EL (cell line): ENCODE measurements at places on chromosomes 2 and 18.

DNA sequence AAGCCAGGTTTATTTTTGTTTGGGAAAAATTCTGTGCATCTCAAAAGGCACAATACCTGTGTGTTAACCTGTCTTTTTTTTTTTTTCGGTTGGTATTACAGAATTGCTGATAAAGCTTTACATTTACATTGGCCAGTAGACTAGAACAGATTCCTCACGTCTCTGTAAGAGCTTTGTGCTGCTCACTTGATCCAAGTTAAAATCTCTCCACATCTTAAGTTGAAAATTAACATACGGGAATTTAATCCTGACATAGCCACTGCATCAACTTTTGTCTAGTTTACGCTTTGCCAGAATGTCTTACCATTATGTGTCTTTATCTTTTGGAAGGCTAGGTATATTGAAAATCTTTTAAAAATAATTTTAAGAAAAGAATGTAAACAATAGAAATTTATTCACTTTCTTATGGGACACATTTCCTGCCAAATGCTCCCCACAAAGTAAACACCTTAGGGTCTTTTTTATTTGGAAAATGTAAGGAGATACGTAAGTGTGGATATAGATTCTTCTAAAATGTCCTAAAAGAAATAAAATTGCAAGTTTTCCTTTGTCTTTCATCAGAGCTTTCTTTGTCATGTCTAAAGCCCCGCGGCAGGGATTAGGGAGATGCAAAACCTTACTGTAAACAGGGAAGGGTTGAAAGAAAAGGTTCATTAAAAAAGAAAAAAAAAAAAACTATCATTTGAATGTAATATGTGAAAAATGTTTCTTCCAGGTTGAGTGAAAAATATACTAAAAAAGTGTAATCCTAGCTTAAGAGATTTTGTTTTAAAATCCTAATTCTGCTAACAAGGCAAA lies 912.8 kb downstream of the NRXN1 start:
- no peak for DNase-seq

- DNase-seq = no peak
These were observed 11.9 kb upstream of the NT5DC4 start for GRCh38 chr2:112708968-112709367.

- no peak for DNase-seq
These were observed 45.7 kb downstream of the ANKMY1 start for GRCh38 chr2:240512109-240512485.

DNA sequence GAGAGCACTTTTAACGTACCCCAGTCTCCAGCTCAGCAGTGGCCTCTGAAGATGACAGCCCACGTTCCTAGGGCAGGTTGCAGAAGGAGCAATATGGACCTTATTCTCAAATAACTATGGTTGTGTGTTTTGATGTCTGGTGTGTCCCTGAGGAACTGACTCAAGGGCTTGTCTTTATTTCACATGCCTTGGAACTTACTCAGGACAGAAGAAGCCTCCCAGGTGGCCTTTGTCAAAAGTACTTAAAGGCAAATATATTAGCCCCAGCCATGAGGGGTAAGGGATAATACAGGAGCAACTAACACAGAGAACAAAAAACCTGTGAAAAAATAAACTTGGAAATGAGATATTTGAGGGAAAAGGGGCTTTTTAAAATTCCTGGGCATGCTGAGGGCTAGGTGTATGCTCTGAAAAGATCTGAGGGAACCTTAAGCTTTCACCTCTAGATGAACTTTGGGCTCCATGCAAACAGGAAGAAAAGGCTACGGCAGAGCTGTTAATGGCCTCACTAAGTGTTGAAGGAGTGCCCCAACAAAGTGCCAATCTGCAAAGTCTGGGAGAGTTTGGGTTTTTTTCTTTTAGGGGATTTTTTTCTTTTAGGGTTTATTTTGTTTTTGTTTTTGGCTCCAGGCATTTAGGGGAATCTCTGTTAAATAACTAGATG lies 40.3 kb downstream of the SRBD1 start:
- peak; percentile 24 for DNase-seq

- DNase-seq = no peak
These were observed 133.1 kb downstream of the MREG start for GRCh38 chr2:215879977-215880940.

DNA sequence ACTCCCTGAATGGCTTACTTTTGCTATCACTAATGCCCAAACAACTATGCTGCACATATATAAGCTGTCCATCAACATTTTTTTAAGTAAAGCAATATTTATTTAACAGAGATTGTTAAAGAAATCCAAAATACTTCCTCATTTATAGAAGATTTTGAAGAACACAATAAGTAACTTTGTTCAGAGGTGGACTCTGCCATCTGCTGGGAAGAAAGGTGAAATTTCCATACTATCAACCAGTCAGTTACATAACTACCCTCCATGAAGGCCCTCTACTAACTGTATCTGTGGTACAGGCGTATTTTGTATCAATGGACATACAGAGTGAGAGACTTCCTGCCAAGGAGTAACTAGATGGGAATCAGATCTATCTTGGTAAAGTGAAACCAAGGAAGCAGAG lies 106.0 kb downstream of the DTNB start:
- DNase-seq = peak; percentile 47

DNA sequence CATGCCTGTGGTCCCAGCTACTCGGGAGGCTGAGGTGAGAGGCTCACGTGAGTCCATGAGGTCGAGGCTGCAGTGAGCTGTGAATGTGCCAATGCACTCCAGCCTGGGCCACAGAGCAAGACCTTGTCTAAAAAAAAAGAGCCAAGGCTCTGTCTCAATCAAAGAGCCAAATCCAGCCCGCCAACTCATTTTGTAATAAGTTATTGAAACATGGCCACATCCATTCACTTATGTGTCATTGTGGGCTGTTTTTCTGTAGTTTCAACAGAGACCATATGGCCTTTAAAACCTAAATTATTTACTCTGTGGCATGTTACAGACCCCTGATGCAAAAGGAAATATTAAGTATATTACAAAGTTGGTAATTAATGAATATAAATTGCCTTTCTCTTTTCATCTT lies 60.8 kb downstream of the GPR39 start:
- no peak for DNase-seq

DNA sequence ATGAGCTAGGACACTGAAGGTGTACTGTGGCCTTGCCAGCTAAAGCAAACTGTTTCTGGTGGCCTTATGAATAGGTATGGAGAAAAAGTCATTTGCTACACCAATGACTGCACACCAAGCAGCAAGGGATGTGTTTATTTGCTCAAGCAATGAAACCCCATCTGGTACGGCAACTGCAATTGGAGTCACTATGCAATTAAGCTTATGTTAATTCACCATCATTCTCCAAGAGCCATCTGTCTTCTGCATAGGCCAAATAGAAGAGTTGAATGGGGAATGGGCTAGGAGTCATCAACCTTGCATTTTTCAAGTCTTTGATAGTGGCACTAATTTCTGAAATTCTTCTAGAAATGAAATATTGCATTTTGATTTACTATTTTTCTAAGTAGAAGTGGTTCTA lies 372.0 kb downstream of the KCNJ3 start:
- no peak for DNase-seq

DNA sequence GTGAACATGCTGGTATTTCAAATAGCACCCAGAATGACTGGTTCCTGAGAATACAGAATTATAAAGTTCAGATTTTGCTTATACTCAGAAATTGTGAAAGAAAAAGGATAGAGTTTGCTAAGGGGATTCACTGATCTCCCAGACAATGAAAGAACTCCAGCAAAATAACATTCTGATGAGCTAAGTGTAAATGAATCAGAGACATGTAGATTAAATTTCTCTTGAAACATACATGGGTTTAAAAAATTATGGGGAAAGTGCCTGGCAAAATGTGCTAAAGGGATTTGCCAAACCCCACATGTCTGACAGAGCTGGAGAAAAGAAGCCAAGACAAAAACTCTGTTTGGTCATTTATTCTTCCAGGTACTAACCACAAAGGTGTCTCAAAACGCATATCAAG lies 116.3 kb downstream of the FTCDNL1 start:
- no peak for DNase-seq

DNA sequence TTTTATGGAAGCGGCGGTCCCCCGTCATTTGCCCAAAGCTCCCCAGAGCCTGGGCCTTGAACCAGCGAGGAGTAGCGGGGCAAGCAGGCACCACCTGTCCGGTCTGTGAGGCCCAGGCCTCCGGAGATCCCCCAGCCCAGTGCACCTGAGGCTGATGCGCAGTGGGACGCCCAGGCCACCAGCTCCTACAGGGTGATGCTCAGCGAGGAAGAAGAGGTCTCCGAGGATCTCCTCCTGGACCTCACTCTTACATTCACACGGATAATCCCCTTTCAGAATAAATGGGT lies 220.2 kb downstream of the NDUFA10 start:
- no peak for DNase-seq

DNA sequence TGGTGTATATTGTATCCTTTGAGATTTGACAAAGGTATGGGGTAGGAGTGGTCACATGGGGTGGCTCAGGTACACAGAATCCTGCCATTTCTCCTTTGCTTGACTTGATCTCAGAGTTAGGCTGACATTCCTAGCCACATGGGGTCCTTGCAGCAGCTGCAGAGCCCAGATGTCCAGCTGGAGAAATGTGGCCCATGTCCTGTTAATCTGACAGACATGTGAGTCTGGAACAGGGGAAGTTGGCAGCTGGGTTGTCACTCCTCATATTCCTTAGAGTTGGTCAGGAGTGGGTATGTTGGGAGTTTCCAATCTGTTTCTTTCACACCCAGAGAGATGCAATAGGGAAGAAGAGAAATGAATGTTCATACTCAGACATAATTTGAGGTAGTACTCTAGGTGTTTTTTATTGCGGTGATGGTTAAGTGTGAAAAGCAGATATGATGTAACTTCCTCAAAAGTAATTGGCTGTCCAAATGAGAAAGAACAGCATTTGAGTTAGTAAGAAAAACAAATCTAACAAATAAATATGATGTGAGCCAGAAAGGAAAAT lies 402.6 kb upstream of the MEIS1 start:
- no peak for DNase-seq

DNA sequence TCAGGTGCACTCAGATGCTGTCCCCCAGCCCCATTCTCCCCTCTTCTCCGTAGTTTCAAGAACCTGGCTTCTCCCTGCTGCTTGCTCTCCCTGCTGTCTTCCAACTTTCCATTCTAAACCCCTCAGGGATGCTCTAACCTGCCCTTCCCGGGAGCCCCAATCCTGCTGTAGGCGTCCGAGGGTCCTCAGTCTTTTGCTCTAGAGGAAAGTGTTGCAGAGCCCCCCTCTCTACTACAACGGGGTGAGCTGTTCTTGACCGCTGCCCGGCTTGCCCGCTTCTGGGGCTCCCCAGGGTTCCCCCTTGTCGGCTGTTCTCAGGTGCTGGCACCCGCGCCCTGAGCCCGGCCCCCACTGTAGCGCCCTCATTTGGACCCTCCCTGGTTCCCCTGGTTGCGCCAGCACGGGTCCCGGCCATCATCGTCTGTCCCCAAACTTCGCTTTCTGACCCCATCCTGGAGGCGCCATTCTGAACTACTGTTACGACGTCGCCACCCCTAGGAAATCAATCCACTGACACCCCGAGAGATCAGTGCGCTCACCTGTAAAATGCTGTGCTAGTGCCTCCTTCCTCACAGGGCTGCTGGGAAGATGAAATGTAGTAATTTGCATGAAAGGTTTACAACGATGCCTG lies 31.9 kb upstream of the REG3G start:
- no peak for DNase-seq

GRCh38 chr2:176643646-176644045 lies 374.4 kb downstream of the MTX2 start:
- peak; percentile 26 for DNase-seq

GRCh38 chr18:9775178-9775577 lies 67.1 kb downstream of the RAB31 start:
- DNase-seq = peak; percentile 5

GRCh38 chr18:58867281-58867961 lies 2.7 kb downstream of the ZNF532 start:
- DNase-seq = no peak

- peak; percentile 67 for DNase-seq
These were observed 28.8 kb upstream of the WDR75 start for GRCh38 chr2:189412330-189412953.

GRCh38 chr2:29347774-29348461 lies 232.7 kb downstream of the CLIP4 start:
- DNase-seq = no peak

- no peak for DNase-seq
These were observed 392.7 kb upstream of the SLC8A1 start for GRCh38 chr2:40844353-40845277.

- no peak for DNase-seq
These were observed 133.1 kb upstream of the CCDC195 start for GRCh38 chr2:224849264-224849663.

GRCh38 chr2:161426455-161426921 lies 10.4 kb downstream of the TBR1 start:
- no peak for DNase-seq

- no peak for DNase-seq
These were observed 368.5 kb downstream of the CDH7 start for GRCh38 chr18:66119347-66119746.
